GM23248 (cell line): ENCODE measurements at places on chromosomes 5 and 9.

GRCh38 chr9:82180711-82181110 is 192.1 kb downstream of the SPATA31D1 start:
- DNase-seq = no peak

GRCh38 chr5:133754575-133755169 is 142.3 kb upstream of the FSTL4 start:
- peak; percentile 51 for DNase-seq

GRCh38 chr9:5825223-5825622 is 7.7 kb downstream of the ERMP1 start:
- no peak for DNase-seq

GRCh38 chr9:127707766-127708165 is 978 bp downstream of the CFAP157 start:
- DNase-seq = peak; percentile 12

GRCh38 chr5:109003928-109004327 is 256.2 kb downstream of the FER start:
- DNase-seq = no peak

DNA sequence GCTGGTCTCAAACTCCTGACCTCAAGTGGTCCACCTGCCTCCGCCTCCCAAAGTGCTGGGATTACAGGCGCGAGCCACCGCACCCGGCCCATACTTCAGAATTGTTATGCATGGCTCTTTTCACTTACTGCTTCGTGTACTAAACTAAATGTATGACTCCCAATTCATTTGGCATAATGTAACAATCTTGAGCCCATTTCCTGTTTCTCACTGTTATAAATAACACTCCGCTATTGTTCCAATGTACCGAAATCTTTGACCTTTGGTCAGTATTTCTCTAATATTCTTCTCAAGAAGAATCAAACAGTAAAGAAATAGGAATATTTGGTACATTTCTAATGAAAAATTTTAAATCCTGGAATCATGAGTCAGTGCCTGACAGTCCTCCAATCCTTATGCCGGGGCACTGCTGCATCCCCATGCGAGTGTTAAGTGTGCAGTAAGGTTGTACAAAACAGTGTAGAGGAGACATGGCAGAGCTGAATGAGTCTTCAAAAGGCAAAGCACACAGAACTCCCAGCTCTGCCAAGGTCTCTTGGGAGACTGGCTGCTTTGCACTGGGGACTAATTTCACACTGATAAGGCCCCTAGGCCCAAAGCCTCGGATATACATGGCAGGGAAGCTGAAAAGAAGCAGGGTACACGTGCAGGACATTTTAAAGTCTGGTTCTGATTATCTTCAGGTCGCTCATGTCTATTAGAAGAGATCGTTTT is 58.4 kb downstream of the HABP4 start:
- DNase-seq = no peak
